ENCODE measurements at places on chromosomes 4 and X.

DNA sequence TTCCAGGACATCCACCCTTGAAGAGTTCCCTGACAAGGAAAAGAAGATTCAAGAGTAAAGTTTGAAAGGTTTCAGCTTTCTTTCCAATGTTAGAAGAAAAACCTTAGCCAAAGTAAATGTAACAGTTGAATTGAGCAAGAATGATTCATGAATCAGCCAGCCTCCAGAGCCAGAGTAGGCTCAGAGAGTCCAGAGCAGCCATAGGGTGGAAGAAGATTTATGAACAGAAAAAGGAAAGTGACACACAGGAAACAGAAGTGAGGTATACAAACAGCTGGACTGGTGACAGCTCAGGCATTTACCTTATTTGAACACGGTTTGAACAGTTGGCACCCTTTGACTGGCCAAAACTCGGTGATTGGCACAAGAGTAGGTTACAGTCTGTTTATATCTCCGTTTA, 63.2 kb downstream of the QDPR start:
- no peak for DNase-seq

- DNase-seq = no peak
These were observed 1.4 kb upstream of the FNIP2 start for GRCh38 chr4:158767451-158767850.

DNA sequence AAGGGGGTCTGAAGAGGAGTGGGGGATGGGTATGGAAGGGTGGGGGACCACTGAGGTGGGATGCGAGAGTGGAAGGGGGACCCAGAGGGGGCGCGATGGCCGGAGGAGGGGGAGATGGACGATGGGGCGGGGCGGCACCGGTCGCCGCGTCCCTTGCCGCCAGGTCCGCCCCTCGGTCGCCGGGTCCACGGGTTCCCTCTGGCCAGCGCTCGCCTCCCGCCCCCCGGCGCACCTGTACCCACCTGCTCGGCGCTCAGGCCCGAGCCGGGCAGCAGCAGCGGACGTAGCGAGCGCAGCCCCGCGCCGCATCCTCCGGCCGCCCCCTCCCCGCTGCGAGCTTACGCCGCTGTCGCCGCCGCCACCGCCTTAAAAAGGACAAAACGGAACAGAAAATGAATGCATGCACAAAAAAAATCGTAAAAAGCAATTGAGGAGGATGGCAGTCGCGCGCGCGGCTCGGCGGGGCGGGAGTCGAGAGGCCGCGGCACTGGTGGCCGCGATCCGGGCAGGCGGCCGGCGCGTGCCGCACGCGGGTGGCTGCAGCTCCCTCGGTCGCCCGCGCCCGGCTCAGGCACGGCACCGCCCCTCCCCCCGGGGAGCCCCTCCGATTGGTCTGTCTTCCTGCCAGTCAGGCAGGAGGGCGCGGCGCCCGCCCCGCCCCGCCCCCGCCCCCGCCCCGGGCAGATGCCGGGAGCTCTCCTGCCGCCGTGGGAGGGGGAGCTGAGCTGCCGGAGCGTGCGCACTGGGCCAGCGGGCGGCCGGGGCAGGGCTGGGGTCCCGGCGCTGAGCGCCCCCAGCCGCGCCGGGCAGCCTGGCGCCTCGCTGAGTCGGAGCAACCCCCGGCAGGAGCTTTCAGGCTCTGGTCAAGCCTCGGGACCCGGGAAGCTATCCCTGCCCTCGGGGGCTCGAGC, at the start of gene JAKMIP1:
JAKMIP1 (minus strand) TSS at position 539 of the 911 bp plus-strand sequence. CDS start 87,699 bp downstream, outside the sequence.
- peak; percentile 76 for DNase-seq

- DNase-seq = no peak
These were observed 54.6 kb downstream of the RELL1 start for GRCh38 chr4:37631551-37631950.

- no peak for DNase-seq
These were observed at the start of gene FGF13 for GRCh38 chrX:138711399-138712347. FGF13 (minus strand) TSS chrX:138711717; CDS start chrX:138711003, 714 bp downstream.

DNA sequence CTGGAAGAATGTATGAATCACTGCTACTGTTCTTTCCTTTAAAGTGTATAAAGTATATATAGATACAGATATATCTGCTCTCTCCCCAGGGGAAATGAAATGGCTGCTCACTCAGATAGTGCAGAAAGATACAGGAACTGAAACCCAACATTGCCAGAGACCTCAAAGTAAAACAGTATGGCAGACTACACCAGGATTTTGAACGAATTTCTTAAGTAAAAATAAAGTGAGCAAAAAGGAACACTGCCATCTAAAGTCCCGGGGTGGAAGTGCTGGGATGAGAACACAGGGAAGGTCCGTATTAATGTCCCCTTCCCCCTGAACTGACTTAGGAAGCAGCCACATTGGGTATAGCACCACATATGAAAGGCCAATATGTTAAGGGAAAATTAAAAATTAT, 93.4 kb downstream of the TMA16 start:
- DNase-seq = no peak

- DNase-seq = no peak
These were observed 112.7 kb downstream of the HNRNPD start for GRCh38 chr4:82261084-82261483.

- DNase-seq = no peak
These were observed 6.9 kb downstream of the PJA1 start for GRCh38 chrX:69158166-69158980.

DNA sequence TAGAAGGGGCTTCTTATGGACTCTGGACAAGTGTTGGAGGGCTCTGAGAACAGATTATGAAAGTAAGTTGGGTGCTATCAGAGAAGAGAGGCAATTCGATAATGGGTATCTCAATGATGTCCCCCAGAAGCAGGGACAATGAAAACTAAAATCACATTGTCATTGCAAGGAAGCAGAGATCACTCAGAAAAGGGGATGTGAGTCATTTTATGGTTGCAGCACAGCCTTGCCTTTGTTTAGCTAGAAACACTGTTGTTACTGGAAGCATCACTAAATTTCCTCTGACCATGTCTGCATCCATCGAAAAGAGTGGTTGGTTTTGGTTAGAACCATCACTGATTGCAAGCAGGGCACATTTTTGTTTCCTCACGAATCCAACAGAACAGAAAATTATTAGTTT, 246.8 kb upstream of the NWD2 start:
- no peak for DNase-seq

GRCh38 chr4:108029016-108029720, 39.5 kb downstream of the HADH start:
- DNase-seq = no peak

DNA sequence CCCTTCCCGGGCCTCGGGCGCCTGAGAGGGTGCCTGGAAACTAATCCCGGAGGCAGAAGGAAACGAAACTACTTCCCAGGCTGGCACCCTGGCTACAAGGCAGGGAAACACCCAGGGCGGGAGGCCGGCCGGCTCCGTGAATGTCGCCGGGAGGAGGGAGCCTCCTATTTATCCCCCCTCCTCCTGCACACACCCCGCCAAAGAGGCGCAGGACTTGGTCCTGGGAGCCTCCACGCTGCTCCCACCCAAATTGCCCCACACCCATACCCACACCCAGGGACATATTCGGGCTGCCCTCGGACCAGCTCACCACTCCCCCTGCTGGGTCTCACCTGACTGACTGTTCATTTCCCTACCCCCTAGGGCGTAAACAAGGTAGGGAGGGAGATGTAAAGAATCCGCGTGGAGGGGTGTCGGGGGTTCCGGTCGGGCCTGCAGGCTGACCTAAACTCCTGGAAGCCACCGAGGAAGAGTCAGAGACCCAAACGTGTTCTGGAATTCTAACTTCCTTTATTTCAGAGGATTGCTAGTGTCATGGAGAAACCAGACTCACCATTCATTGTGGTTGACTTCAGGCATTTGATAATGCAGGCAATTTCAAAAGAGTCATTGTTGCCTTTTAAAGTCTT, at the start of gene BTC:
BTC (minus strand) TSS at position 142 of the 629 bp plus-strand sequence. CDS start 198 bp downstream, outside the sequence.
- no peak for DNase-seq

DNA sequence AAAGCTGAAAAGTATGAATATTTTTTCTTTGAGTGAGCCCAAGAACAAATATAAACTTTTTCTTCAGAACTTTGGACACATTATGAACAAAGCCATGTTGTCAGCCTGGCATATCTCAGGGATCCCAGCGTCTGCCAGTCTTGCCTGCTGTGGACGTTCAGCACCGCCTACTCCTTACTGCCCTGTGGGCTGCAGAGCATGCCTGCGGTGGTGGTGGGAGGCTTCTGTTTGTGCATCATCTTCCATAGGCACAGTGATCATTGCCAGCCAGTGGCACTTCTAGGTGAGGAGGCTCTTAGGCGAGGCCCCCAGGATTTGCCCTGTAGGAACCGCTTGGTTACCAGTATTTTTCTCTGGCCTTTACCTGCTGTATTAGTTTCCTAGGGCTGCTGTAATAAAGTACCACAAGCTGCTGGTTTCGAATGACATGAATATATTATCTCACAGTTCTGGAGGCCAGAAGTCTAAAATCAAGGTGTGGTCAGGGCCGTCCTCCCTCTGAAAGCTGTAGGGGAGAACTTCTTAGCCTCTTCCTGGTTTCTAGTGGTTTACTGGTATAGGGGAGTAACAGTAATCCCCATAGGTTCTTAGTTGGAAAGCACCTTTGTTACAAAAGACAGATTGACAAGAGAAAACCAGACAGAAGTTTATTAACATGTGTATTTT, 15.4 kb downstream of the ANXA3 start:
- no peak for DNase-seq

DNA sequence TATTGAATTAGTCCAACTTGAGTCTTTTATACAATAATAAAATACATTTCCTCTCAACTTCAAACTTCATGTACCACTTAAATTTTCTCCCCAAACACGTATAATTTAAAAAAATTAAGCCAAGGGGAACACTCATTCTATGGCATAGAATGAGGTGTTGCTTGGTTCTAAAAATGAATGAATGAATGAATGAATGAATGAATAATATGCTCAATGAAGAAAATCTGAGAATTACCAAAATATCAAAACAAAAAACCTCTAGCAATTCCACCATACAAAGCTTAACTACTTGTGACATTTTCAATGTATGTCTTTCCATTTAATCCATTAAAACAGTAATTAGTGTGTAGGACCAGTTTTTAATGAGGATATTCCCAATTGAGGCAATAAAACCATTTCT, 62.7 kb upstream of the PLAC8 start:
- DNase-seq = no peak

- DNase-seq = no peak
These were observed 1776.3 kb downstream of the STIM2 start for GRCh38 chr4:28636971-28637370.

DNA sequence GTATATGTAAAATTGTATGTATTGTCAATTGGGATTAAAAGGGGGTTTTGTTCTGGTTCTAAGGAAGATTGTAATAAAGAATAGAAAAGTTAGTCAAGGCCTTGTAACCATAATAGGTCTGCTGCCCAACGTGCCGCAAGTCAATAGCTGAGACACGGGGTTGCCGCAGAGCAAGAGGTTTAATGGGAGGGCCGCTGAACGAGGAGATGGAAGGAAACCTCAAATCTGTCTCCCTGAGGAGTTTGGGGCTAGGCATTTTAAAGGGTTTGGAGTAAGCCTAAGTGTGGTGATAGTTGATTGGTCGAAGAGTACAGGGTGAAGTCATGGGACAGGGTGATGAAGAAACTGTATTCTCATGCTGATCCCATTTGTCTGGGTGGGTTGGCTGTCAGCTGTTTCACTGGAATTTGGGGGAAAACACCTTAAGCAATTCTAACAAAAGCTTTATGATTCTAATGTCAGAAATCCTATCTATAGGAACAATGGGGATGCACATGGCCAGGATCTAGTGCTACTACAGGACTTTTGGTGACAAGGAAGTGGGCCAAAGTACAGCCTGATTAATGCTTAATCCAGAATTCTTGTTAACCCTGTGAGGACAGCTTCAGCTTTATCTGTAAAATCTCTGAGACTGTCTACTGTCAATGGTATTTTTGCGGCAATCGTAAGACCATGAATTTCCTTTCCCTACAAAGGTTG, 86.9 kb downstream of the RELL1 start:
- no peak for DNase-seq

DNA sequence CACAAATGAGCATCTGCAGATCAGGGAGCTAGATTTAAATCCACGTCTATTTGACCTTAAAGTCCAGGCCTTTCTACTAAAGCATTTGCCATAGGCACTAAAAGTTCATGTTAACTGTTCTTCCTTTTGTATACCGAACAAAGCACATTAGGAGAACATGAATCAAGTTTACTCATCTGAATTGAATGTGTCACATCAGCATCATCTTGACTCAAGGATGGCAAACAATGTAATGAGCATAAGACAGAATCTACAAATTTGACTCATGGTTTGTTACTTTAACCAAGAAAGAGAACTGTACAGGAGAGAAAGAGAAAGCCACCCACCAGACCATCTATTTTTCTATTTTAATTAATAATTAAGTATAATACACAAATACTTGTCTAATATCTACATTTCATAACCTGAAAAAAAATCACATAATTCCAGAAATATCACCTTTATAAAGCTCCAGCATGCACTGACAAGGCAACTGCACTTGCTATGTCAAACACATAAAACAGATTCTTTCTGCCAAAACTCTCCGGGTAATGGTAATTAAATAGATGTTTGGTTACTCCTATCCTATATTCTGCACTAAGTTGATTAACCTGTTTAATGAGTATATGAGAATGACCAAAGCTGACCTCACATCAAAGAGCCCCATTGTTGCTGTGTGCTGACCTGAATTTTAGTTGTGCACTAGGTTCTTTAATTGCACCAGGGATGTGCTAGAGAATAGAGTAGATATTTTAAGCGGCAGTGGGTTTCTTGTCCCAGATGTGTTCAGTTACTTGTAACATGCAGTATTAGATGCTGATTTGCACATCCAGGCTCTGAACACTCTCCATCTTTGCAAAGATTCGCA, 42.5 kb upstream of the LEF1 start:
- no peak for DNase-seq

DNA sequence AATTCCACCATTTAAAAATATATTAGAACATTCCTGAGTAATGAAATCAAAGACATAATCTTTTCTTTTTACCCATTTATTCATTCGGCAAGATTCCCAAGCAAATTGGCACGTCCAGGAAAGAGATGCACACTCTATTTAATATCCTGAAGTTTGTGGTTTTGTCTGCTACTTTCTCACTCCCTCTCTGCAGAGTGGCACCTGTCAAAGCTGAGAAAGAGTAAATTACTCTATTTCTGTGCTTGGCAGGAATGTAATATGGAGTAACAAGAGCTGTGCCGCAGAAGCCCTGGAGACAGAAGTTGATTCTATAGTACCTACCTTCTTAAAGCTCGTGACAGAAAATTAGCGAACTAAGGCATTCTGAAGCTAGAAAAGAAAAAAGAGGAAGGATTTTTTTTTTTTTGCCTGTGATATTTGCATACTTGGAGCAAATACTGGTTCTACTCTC, 5.5 kb downstream of the GSTCD start:
- no peak for DNase-seq

GRCh38 chr4:35025152-35025834, 1219.0 kb downstream of the ARAP2 start:
- DNase-seq = no peak

- no peak for DNase-seq
These were observed 125.5 kb downstream of the OPHN1 start for GRCh38 chrX:68307769-68308168.

- DNase-seq = no peak
These were observed 94.8 kb downstream of the RELL1 start for GRCh38 chr4:37591349-37591748.

DNA sequence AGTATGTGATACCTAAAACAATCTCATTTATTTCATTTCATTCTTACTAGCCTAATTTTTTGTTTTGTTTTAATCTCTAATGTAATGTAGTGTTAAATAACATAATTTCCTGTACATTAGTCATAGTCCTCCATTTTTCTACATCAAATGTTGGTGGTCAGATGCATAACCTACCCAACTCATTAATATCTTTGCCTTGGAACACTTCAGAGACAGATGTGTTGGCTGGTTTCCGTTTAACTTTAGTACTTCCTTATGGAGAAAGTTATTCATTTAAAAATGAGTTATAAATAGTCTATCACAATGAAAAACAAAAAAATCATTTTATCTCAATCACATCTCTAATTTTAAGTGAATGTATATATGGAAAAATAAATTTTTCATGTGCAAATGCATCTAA, 190.2 kb downstream of the ANTXR2 start:
- DNase-seq = no peak

Data from activated CD8-positive, alpha-beta memory T cell treated with anti-CD3 and anti-CD28 coated beads for 1 hour (primary cell).